ENCODE measurements at places on chromosomes 5 and 9.

DNA sequence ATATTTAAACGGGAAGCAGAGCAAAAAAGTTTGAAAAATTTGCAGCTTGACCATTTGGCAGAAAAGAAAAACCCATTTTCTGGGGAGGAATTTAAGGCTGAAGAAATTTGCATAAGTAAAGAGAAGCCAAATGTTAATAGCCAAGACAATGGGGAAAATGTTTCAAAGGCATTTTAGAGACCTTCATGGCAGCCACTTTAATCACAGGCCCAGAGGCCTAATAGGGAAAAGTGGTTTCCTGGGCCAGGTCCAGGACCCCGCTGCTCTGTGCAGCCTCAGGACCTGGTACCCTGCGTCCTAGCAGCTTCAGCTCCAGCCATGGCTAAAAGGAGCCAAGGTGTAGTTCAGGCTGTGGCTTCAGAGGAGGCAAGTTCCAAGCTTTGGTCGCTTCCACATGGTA lies 507.3 kb downstream of the SLCO4C1 start:
- no peak for DNase-seq

DNA sequence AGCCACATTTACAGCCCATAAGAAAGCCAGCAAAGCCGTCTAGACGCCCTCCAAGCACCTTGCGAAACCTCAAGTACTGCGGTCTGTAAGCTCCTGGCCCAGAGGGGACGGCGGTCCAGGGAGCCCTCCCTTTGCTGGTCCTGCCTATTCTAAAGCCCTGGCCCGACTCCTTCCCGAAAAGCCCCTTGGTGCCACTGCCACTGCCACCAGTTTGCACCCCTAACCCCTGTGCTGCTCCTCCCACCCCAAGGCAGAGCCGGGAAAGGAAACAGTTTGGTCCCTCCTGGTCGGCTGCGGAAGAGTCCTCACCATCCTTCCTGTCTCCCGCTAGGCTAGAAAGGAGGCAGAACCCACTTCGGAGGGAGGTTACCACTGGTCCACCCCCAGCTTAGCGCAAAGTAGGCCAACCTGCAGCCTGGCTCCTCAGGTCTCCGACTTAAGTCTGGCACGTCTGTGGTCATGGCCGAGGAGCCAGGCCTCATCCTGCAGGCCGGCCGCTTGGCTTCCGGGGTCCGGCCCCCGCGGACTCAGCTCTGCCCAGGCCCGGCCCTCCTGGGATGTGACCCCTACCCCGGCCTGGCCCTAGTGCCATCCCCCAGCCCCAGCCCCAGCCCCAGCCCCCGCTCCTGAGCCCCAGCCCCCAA lies 916 bp downstream of the TOR1A start:
- DNase-seq, result peak; percentile 44

DNA sequence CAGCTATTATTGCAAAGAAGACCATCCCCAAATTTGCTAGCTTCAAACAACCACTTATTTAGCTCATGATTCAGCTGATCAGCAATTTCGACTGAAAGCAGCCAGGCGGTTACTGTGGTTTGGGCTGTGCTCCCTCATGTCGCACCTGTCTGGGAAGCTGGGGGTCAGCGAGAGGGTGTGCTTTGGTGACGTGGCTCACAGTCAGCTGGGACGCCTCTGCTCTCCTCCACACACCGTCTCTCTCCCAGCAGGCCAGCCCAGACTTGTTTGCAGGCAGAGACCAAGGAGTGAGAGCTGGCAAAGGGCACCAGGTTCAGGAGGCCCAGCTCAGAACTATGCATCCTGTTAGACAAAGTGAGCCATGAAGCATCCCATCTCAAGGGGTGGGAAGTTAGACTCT lies 140.9 kb downstream of the SYK start:
- DNase-seq, result no peak

- DNase-seq, result no peak
Measured at GRCh38 chr5:67160985-67161384, 35.6 kb downstream of the CD180 start.

DNA sequence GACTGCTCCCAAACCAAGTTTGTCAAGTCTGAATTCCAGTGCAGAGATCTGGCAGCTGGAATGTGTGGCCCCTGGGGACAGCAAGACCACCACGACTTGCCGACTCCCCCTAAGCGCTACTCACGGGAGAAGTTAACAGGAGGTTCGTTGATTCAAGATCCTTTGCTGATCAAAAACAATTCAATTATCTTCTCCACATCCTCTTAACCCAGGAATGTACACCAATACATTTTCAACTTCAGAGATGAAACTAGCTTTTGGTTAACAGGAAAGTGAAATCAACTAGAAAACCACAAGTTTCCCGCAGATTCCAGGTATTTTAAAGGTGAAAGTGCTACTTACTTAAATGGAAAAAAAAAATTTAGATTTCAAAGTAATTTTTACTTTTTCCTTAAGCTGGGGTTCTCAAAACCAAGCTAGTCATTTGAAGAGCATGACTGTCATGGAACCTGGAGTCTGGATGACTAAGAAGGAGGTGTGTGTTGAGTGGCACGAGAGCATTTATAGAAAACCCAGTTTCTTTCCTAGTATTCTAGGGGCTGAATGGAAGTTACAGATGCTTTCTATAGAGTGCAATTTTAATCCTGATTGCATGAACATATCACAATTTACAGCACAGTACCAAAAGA lies 257.5 kb upstream of the PANK3 start:
- DNase-seq, result no peak

- no peak for DNase-seq
Measured at GRCh38 chr9:97372580-97372979, 39.3 kb upstream of the TDRD7 start.

- peak; percentile 72 for DNase-seq
Measured at GRCh38 chr5:141512911-141513626, 24.2 kb downstream of the PCDHGC5 start.

GRCh38 chr9:107833295-107833694 lies 343.7 kb upstream of the KLF4 start:
- DNase-seq, result no peak

DNA sequence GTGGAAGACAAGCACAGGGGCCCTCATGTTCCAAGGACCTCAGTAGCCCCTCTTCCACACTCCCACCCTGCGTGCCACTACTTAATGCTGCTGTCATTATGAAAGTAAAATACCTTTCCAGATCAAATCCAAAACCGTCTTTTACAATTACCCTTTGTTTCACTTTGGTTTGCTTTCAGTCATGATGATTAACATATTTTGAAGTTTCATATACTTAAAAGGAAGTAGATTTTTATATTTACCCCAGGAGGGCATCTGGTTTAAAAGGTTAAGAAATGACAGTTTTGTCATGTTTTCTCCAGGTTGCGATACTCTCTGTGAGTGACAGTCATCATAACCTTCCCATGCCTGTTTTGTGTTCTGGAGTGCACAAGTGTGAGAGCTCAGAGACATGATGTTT lies 13.5 kb upstream of the MAP1B start:
- no peak for DNase-seq

DNA sequence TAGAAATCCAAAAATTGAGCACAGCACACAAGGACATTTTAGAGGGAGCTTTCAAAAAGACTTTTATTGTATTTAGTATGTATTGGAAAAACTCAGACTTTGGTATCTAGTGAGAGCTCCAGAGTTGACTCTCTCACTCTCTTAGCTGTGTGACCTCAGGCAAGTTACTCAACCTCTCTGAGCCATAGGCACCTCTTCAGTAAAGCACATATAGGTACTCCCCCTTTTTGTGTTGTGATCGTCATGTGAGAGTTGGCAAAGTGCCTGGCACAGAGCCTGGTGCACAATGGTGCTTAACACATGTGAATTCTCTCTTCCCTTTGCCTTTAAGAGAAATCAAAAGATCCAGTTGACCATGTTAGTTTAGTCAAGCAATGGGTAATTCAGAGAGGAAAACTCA lies 186.2 kb downstream of the TMEM38B start:
- no peak for DNase-seq

DNA sequence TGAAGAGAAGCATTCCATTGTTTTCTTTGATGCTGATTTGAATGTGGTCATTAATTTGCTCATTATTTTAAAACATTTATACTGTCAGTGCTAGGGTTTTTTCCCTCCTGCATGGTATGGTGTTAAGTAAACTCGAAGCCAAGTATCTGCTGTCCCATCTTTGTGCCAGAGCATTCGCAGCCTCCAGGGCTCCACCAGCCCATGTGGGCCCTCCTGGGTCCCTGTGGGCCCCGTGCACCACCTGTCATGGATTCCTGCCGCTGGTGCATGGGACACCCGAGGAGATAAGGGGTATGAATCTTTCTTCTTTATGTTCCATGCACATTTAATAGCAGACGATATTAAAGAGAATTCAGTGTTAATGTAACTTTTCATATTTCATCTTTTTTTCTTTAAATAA lies 95.1 kb downstream of the TRIO start:
- DNase-seq, result no peak

DNA sequence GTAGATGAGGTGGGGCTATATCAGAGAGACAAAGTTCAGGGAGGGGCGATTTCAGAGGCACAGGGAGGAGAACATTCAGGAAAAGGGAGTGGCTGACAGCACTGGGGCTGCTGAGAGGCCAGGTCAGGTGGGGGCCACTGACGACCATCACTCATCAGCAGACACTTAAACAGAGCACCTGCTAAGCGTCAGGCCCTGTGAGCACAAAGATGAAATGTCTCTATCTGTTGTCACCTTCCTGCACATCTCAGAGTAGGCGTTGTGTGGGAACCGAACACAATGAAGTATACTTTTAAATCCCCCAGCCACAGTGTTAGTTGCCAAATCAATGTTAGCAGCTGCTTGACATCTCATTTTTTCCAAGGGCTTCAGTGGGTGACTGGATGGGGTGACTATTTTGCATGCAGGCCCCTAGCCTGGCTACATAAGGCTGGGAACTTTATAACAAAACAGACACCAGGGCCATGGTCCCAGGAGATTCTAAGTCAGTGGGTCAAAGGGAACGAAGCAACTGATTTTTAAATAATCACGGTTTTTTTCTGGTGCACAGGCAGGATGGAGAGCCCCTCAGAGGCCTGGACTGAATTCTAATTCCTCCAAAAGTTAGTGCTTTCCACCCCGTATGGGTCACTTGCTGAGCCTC lies 31.1 kb upstream of the ANKRD18A start:
- no peak for DNase-seq

GRCh38 chr5:155619688-155620087 lies 606.1 kb downstream of the KIF4B start:
- no peak for DNase-seq

DNA sequence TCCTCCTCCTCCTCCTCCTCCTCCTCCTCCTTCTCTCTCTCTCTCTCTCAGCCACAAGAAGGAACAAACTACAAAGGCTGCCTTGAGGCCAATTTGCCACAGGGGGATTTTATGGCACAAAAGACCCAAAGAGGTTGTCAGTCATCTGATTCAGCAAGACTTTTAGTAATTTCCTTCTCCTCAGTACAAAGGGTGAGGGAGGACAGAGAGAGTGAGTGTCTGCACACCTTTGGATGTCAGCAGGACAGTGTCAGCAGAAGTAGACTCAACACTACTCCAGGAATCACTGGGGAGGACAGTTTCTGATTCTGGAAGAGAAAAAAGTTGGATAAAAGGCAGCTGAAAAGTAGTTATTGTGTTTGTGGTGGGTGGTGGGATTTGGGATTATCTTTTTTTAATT lies 13.6 kb downstream of the TIMD4 start:
- no peak for DNase-seq

GRCh38 chr5:120093178-120093577 lies 370.9 kb upstream of the PRR16 start:
- DNase-seq, result no peak

GRCh38 chr5:73550016-73550415 lies 15.4 kb downstream of the ANKRA2 start:
- DNase-seq, result no peak

DNA sequence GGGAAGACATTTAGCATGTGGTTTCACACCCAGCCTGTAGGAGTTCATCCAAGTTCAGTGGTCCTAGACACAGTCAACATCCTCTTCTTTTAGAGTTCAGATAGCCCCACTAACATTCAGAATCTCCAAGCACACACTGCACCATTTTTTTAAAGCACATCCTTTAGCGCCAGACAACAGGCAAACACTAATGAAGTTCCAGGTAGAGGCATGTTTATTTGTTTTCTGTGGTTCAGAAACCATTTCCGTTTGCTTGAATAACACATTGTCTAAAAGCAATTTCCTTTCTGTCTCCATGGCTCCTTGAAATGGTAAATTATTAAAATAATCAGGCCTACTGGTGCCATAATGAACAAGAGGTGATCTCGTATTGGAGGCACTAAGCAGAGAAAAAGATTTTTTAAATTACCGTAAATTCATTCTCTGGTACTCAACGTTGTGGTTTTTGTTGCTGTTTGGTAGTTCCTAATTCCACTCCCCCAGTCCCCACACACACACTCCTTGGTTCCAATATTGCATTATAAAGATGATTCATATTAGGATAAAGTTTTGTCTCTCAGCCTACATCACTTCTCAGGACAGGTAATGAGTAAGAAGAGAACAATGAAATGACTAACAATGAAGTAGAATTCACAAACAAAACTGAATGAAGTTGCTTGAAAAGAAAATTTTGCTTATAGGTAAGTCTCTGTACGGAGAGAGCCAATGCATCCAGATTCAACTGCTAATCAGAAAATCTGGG lies 153.1 kb downstream of the PCSK1 start:
- DNase-seq, result no peak

DNA sequence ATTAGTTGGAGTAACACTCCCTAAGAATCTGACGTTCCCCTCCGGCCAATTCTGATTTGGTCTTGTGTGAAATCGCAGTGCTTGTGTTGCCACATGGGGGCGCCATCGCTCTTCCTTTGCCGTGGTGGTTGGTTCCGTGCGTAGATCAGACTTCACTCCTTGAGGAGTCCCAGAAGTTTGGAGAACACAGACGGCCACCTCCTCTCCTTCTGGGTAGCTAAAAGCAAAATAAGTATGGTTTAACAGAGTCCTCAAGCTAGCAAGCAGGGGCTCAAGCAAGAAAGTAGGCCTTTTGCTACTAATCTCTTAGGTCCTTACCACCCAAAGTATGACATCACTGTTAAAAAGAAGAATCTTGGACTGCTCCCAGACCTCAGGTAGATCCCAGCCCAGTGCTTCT lies 59.5 kb downstream of the HSPA4 start:
- peak; percentile 94 for DNase-seq

GRCh38 chr5:83055166-83055565 lies 22.0 kb downstream of the TMEM167A start:
- DNase-seq, result no peak

GRCh38 chr9:108515856-108516255 lies 339.9 kb downstream of the ACTL7B start:
- DNase-seq, result no peak

DNA sequence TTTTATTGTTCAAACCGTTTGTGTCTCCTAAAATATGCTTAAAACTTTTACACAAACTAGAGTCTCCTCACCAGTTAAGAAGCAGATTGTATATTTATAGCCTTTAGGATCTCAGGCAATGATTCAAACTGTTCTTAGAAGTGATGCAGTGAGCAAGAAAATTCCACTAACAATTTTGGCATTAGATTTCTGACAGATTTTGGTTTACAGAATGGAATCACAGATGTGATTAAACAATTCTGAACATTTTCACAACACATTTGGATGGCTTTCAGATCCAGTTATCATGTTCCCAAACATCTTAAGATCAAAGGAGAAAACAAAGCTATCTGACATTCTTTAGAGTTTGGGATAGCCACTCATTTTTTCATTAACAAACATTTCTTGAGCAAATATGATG lies 181.7 kb upstream of the RIOK2 start:
- no peak for DNase-seq
